Left renal pelvis (tissue), 4 donors: ENCODE measurements at places on chromosomes 7 and 10. TPM values are rescaled to one million over a fixed set of nuclear protein-coding genes. Genes with fewer than 3 reads are reported as not detected.

DNA sequence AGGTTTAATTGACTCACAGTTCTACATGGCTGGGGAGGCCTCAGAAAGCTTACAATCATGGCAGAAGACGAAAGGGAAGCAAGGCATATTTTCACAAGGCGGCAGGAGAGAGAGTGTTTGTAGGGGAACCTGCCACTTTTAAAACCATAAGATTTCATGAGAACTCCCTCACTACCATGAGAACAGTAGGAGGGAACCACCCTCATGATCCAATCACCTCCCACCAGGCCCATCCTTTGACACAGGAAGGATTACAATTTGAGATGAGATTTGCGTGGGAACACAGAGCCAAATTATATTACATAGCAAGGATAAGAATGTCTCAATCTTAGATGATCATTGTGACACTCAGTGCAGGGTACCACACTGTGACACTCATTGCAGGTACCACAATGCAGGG is 44.2 kb downstream of the MRPL32 start:
- DNase-seq, result no peak

DNA sequence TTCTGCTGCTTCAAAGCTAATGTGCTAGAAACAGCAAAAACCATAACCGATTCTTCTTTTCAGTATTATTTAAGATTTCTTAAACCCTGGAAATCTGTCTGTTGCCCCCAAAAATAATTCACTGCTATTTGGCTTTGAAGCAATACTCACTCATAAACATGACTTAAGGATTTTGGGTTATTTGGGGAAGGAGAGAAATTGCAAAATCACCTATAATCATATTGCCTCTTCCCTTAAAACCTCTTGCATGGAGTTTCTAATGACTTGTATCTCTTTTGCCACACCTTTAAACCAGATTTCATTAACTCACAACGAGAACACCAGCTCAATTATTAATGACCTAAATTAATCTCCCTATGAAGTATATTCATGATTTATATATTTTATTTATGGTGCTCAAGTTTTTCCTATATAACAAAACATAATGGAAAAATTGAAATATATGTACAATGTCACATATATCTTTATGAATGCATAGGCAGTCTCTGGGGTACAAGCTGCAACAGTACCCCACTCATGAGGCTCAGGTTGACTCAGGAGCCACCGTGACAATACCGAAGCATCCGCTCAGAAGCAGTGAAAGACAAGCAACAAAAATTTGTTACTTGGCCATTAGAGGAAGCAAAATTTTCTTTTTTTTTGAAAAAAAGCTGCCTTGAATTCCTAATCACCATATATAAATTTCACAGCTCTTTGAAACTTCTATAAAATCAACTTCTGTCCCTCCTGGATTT is 3.0 kb downstream of the NAMPT start:
- no peak for DNase-seq

- DNase-seq, result no peak
These were observed 548.0 kb downstream of the TCERG1L start for GRCh38 chr10:130763491-130763890.

DNA sequence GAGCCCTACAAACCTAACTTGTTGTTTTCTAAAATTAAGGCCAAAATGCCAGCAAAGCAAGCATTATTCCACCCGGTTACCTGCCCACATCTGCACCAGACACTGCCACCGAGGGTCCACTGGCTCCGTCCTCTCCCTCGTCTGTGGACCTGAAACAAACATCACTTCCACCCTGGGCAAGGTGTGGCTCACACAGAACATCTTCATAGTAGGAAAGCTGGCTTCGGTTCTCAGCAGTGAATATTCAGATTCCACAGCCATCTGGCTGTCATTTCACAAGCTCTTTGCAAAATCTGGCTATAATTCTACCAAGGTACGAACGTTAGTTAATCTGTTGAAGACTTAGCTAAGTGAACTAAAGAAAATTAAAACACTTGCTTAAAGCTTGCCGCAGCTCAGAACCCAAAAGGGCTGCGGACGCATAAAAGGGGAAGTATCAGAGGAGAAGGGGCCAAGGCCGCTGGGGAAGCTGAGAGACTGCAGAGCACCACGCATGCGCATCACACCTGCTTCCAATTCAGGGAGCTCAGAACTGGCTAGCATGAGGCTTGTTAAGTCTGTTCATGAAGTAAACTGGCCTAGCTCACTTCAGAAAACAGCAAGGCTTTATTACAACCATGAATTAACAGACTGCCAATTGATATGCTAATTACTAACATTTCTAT is 46.1 kb downstream of the PTPRN2 start:
- no peak for DNase-seq

- peak; percentile 76 for DNase-seq
These were observed at the start of gene ZNF239 for GRCh38 chr10:43574001-43574892. Gene ZNF239 (minus strand): TSS chr10:43574616. CDS start chr10:43558079, 16,537 bp downstream.

DNA sequence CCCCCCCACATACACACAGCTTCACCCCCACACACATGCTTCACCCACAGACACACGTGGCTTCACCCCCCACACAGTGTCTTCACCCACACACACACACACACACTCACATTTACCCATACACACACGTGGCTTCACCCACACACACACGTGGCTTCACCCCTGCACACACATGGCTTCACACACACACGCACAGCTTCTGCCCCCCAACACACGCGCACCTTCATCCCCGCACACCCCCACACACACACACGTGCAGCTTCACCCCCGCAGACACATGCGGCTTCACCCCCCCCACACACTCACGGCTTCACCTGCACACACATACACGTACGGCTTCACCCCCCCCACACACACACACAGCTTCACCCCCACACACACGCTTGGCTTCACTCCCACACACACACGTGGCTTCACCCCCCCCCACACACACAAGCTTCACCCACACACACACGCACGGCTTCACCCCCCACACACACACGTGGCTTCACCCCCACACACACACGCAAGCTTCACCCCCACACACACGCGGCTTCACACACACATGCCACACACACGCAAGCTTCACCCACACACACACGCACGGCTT is 82.4 kb downstream of the NKX6-2 start:
- DNase-seq, result no peak

Gene ANK3
- polyA plus RNA-seq, result 36.8 TPM

Gene MYOZ1
- polyA plus RNA-seq, result 4.3 TPM

Gene TRPV5
- polyA plus RNA-seq, result 1.7 TPM
